ENCODE measurements at places on chromosomes 1 and 21.
A peak's percentile ranks its signal among the peaks of the same experiment; 100 is the strongest.

- H3K4me1 ChIP-seq, result no peaks in the 10 kb centered on the region
- H3K4me3 ChIP-seq, result no peak overlapping the region
- H3K36me3 ChIP-seq, result no peaks in the 10 kb centered on the region
- no peak for DNase-seq
- H3K27me3 ChIP-seq, result no peaks in the 10 kb centered on the region
These were observed 175.0 kb downstream of the DAB1 start for GRCh38 chr1:57248830-57249229.

DNA sequence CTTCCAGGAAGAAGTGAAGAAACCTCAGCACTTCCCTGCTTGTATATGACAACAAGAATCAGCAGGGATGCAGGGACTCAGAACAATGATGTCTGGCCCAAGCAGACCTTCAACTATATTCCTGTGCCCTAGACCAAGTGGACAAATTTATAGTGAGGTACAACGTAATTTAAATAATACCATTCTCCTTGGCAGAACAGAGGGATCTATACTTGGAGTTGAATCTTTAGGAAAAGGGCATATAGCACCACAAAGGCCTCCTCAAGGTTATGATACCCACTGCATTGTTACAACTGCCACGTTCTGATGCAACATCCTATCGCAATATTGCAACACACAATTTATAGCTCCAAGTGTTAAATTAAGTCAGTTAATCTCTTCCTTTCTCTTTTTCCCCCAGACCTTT is 29.1 kb upstream of the GFI1 start:
- no peak overlapping the region for H3K4me3 ChIP-seq
- DNase-seq, result no peak
- H3K27me3 ChIP-seq, result no peaks in the 10 kb centered on the region
- no peak overlapping the region for H3K27ac ChIP-seq
- no peaks in the 10 kb centered on the region for H3K4me1 ChIP-seq

GRCh38 chr1:210003501-210003900 is 65.5 kb downstream of the SYT14 start:
- H3K4me3 ChIP-seq, result no peak overlapping the region
- no peaks in the 10 kb centered on the region for H3K36me3 ChIP-seq
- H3K27ac ChIP-seq, result no peak overlapping the region
- no peaks in the 10 kb centered on the region for H3K4me1 ChIP-seq
- no peak for DNase-seq

DNA sequence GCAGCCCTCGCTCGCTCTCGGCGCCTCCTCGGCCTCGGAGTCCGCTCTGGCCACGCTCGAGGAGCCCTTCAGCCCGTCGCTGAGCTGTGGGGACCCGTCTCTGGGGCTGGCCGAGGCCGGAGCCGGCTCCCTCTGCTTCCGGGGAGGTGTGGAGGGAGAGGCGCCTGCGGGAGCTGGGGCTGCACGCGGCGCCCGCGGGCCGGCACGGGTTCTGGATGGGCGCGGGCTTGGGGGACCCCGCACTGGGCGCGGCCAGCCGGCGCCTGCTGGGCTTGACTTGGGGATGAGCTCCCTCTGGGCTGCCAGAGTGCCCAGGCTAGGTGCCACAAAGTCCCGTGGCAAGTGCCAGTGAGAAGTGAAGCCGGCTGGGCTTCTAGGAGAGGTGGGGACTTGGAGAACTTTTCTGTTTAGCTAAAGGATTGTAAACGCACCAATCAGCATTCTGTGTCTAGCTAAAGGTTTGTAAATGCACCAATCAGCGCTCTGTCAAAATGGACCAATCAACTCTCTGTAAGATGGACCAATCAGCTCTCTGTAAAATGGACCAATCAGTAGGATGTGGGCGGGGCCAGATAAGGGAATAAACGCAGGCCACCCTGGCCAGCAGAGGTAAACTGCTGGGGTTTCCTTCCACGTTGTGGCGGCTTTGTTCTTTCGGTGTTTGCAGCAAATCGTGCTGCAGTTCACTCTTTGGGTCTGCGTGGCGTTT is 20.2 kb downstream of the EXOC8 start:
- no peak overlapping the region for H3K4me3 ChIP-seq
- no peak overlapping the region for H3K27ac ChIP-seq
- no peaks in the 10 kb centered on the region for H3K27me3 ChIP-seq
- H3K4me1 ChIP-seq, result no peaks in the 10 kb centered on the region
- H3K36me3 ChIP-seq, result no peaks in the 10 kb centered on the region

DNA sequence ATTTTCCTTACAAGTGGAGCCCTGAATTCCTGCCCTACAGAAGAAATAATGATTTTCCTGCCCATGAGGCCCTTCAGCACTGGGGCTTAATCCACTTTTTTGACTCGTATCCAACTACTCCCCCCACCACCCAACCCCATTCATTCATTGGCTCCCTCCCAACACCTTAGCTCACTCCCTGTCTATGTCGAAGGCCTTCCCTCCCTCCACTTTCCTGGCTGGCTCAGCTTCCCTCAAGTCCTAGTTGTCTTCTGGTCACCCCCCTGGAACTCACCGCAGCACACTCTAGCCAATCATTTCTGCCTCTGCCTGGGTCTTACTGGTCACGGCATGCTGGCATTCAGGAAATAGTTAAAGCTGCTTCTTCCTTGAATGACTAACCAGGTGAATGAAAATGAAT is 118.9 kb downstream of the PGBD5 start:
- no peak overlapping the region for H3K27ac ChIP-seq
- peaks cover 3% of the 10 kb centered on the region for H3K4me1 ChIP-seq
- no peaks in the 10 kb centered on the region for H3K36me3 ChIP-seq
- no peaks in the 10 kb centered on the region for H3K27me3 ChIP-seq
- no peak for DNase-seq

GRCh38 chr1:117605774-117606648 is at the start of gene TENT5C:
TSS of gene TENT5C (plus strand) at chr1:117606048. CDS start at chr1:117622869, 16,821 bp downstream.
- no peaks in the 10 kb centered on the region for H3K36me3 ChIP-seq
- H3K4me1 ChIP-seq, result peaks cover 43% of the 10 kb centered on the region
- peak within 1 kb of the TSS; percentile 92 for H3K27ac ChIP-seq
- H3K4me3 ChIP-seq, result peak within 1 kb of the TSS; percentile 93

DNA sequence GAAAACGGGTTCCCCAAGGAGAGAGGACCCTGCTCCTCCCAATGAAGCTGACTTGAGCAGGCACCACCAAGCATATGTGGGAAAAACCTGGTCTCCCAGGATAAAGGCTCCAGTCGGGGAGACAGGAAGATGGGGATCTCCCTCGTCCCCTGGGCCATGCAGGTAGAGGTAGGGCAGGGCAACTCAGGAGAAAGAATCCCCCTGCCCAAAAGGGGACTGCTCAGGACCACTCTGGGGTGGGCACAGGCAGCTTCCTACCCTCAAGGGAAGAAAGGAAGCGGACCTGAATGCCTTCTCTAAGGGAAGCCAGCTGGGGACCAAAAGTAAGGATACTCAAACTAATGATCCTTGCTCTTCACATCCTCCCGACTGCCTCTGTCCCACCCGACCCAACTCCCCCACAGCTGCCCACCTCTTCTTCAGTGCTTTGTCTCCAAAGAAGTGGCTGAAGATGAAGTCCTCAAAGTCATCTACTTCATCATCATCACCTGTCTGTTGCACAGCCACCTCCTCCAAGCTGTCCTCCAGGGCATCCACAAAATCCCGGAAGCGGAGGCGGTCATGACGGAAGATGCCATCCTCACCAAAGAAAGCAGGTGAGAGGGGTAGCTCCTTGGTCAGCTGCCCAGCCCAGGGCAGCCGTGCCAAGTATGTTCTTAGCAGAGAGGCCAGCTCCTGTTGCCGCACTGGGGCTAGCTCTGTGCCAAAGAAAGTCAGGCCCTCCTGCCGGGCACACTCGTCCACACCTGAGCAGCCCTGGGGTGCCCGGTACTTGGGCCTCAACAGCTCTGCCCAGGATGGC is 8.8 kb upstream of the PMVK start:
- H3K36me3 ChIP-seq, result peaks cover 49% of the 10 kb centered on the region
- H3K4me1 ChIP-seq, result peaks cover 72% of the 10 kb centered on the region
- H3K27ac ChIP-seq, result peak overlapping the region; percentile 82
- no peaks in the 10 kb centered on the region for H3K27me3 ChIP-seq

DNA sequence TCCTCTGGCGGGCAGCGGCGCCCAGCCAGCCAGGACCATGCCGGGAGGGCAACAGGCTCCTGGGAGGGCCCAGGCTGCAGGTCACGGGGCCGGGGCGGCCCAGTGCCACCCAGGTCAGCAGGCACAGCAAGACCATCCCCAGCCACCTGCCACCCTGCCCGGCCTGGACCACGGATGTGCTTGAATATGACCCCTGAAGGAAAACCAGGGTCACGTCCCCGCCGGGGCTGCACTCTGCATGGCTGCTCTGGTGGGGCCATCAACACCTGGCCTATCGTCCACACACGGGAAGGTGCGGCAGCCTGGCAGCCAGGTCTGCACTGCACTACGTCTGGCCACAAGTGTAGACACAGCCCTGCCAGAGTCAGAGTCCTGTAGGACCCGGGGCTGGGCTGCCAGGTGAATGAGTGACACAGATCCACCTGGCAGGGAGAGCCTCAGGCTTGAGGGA is 6.9 kb downstream of the WNT9A start:
- DNase-seq, result no peak
- H3K4me3 ChIP-seq, result no peak overlapping the region
- H3K27me3 ChIP-seq, result no peaks in the 10 kb centered on the region
- no peak overlapping the region for H3K27ac ChIP-seq
- no peaks in the 10 kb centered on the region for H3K4me1 ChIP-seq

DNA sequence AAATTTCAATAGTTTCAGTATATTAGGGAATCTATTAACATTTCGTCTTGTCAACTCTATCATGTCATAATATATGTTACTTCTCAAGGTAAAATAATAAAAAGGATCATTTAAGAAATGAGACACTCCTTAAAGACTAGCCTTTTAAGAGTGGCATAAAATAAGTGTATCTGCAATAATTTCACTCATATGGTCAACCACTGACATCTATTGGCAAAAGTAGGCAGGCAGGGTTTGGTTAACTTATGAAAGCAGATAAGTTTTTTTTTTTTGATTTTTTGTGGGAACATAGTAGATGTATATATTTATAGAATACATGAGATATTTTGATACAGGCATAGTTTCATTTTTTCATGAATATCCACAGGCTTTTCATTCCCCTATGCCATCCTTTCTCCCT is 5.5 kb upstream of the RGS21 start:
- DNase-seq, result no peak
- no peaks in the 10 kb centered on the region for H3K4me1 ChIP-seq
- H3K27ac ChIP-seq, result no peak overlapping the region
- no peaks in the 10 kb centered on the region for H3K36me3 ChIP-seq
- no peak overlapping the region for H3K4me3 ChIP-seq
- H3K27me3 ChIP-seq, result no peaks in the 10 kb centered on the region

GRCh38 chr1:30762152-30762929 is 4.8 kb upstream of the LAPTM5 start:
- peaks cover 73% of the 10 kb centered on the region for H3K4me1 ChIP-seq
- DNase-seq, result no peak
- H3K4me3 ChIP-seq, result no peak overlapping the region
- no peak overlapping the region for H3K27ac ChIP-seq
- no peaks in the 10 kb centered on the region for H3K36me3 ChIP-seq

GRCh38 chr1:183302452-183303322 is 115.5 kb downstream of the NMNAT2 start:
- H3K4me1 ChIP-seq, result no peaks in the 10 kb centered on the region
- no peaks in the 10 kb centered on the region for H3K36me3 ChIP-seq
- H3K27ac ChIP-seq, result no peak overlapping the region
- peaks cover 4% of the 10 kb centered on the region for H3K27me3 ChIP-seq
- no peak overlapping the region for H3K4me3 ChIP-seq
- DNase-seq, result no peak

GRCh38 chr21:15653710-15654109 is 76.1 kb upstream of the USP25 start:
- no peak overlapping the region for H3K4me3 ChIP-seq
- no peak for DNase-seq
- H3K36me3 ChIP-seq, result no peaks in the 10 kb centered on the region
- H3K4me1 ChIP-seq, result no peaks in the 10 kb centered on the region
- H3K27ac ChIP-seq, result no peak overlapping the region
- no peaks in the 10 kb centered on the region for H3K27me3 ChIP-seq

DNA sequence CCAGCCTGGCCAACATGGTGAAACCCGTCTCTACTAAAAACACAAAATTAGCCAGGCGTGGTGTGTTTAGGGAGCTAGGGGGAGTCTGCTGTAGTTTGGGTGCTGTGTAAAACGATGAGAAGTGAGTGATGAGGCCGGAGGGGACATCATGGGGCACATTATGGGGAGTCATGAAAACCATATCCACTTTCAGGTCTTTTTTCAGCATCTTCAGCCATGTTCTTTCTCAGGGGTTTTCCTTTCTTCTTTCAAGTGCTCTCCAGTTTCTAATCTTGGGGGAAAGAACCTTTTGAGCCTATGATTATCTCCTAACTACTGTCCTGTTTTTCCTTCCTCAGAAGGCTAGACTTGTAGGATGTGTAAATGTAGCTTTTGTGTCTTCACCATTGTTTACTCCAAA is 14.4 kb downstream of the KDM4A start:
- no peak overlapping the region for H3K27ac ChIP-seq
- H3K36me3 ChIP-seq, result peaks cover 86% of the 10 kb centered on the region

GRCh38 chr21:15066123-15066575 is 1.3 kb upstream of the NRIP1 start:
- no peaks in the 10 kb centered on the region for H3K27me3 ChIP-seq
- no peaks in the 10 kb centered on the region for H3K36me3 ChIP-seq
- no peak for DNase-seq
- H3K4me1 ChIP-seq, result peaks cover 15% of the 10 kb centered on the region

DNA sequence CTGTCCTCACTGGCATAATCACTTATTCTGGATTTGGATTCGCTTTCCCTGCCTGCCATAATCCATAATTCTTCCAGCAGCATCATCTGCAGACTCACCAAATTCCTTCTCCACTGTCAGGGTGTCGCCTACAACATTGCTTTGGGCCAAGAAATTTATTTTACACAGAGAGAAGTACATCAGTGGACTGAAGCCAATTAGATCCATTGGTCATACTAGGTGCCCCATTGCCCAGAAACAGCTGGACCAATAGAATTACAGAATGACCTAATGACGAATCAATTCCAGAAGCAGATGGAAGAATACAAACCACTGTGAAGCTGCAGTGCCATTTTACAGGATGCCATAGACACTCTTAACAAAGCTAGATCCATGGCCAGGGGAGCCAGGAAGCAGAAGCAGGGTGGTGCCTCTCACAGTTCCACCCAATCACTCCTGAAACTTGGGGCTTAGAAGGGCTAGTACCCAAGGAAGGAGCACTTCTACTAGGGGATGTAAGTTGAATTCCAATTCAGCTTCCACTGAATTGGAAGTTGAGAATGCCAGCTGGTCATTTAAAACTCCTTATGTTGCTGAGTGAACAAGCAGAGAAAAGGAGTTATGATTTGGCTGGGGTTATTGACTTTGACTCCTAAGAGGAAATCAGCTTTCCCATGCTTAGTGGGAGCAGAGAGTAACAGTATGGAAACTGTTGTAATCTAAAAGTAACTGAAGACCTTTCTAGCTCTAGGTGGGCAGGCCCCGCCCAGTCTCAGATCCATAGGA is 44.0 kb downstream of the EDN2 start:
- no peak overlapping the region for H3K4me3 ChIP-seq
- H3K27ac ChIP-seq, result no peak overlapping the region
- H3K4me1 ChIP-seq, result no peaks in the 10 kb centered on the region
- no peaks in the 10 kb centered on the region for H3K36me3 ChIP-seq
- H3K27me3 ChIP-seq, result no peaks in the 10 kb centered on the region

- no peak for DNase-seq
- no peaks in the 10 kb centered on the region for H3K36me3 ChIP-seq
- H3K4me1 ChIP-seq, result peaks cover 9% of the 10 kb centered on the region
- no peak overlapping the region for H3K27ac ChIP-seq
These were observed 61.8 kb downstream of the RGS13 start for GRCh38 chr1:192697771-192698170.

GRCh38 chr1:156357977-156358376 is 11.0 kb upstream of the RHBG start:
- no peak overlapping the region for H3K4me3 ChIP-seq
- DNase-seq, result no peak
- peaks cover 4% of the 10 kb centered on the region for H3K27me3 ChIP-seq
